Activated naive CD4-positive, alpha-beta T cell treated with anti-CD3 and anti-CD28 coated beads, Interleukin-2, amount 10 ng/mL, durations not matched to agents 7 days and 5 days (primary cell): ENCODE measurements at places on chromosomes 3 and 15.

DNA sequence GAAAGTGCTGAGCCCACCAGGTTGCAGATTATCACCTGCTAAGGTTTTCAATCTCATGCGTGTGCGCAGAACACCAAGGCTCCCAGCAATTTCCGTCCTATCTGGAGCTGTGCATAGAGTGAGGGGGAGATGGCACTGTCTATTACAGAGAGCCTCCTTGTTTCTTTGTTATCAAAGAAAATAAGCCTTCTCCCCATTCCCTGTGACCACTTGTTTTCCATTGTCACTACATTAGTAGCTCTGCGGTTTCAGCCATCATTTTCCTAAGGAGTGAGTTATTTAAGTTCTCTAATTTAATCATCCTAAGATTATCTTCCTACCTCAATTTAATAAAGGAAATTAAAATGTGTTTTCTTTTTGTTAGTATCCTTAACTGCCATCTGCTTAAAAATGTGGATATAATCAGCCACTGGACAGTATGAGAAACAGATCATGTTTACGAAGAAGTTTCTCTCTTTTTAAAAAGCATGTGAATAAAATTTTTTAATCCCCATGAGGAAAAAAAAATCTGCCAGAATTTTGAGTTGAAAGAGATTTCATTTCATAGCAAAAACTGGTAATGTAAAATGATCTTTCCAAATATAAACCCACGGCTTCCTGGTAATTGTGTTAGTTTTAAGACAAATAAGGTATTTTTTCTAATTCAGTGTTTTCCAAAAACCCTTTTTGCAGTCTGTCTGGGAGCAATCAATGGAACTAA, 172.3 kb upstream of the UBE2E1 start:
- DNase-seq: no peak
- no peaks in the 10 kb centered on the region for H3K4me1 ChIP-seq
- no peak overlapping the region for H3K4me3 ChIP-seq
- peaks cover 5% of the 10 kb centered on the region for H3K27me3 ChIP-seq
- no peaks in the 10 kb centered on the region for H3K36me3 ChIP-seq
- no peak overlapping the region for H3K27ac ChIP-seq

- peaks cover 53% of the 10 kb centered on the region for H3K4me1 ChIP-seq
- no peak overlapping the region for H3K27ac ChIP-seq
- no peak overlapping the region for H3K4me3 ChIP-seq
- no peak for DNase-seq
These were observed 83.9 kb upstream of the CDV3 start for GRCh38 chr3:133489466-133490085.

DNA sequence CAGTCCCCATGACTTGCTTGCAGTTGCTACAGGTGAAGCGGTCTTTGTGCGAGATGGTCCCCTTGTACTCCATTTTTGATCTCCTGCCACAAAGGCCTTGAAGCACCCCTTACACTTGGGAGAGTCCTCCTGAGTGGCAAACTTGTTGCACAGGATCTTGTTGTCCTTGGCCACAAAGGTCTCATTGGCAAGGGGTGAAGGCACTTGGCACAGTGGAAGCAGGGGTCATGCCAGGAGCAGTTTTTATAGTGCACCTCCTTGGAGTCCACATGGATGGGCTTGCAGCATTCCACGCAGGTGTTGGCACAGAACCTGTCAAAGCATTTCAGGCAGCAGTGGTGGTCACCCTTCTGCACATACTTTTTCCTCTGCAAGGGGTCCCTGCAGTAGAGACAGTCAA, 20.3 kb upstream of the SEC62 start:
- no peaks in the 10 kb centered on the region for H3K27me3 ChIP-seq
- no peak for DNase-seq
- H3K4me3 ChIP-seq: no peak overlapping the region
- peaks cover 9% of the 10 kb centered on the region for H3K4me1 ChIP-seq
- H3K36me3 ChIP-seq: no peaks in the 10 kb centered on the region

- H3K4me3 ChIP-seq: no peak overlapping the region
- H3K27me3 ChIP-seq: peaks cover 18% of the 10 kb centered on the region
- no peak for DNase-seq
- H3K27ac ChIP-seq: no peak overlapping the region
These were observed 71.4 kb downstream of the ARNT2 start for GRCh38 chr15:80475572-80475971.

- peaks cover 4% of the 10 kb centered on the region for H3K27me3 ChIP-seq
- no peak overlapping the region for H3K4me3 ChIP-seq
- H3K4me1 ChIP-seq: no peaks in the 10 kb centered on the region
- no peak overlapping the region for H3K27ac ChIP-seq
- DNase-seq: no peak
These were observed 68.7 kb downstream of the GAP43 start for GRCh38 chr3:115691964-115692363.

- DNase-seq: no peak
- H3K4me1 ChIP-seq: no peaks in the 10 kb centered on the region
- no peak overlapping the region for H3K4me3 ChIP-seq
- H3K27me3 ChIP-seq: no peaks in the 10 kb centered on the region
- no peaks in the 10 kb centered on the region for H3K36me3 ChIP-seq
These were observed 302.5 kb downstream of the OCA2 start for GRCh38 chr15:27796405-27797320.

DNA sequence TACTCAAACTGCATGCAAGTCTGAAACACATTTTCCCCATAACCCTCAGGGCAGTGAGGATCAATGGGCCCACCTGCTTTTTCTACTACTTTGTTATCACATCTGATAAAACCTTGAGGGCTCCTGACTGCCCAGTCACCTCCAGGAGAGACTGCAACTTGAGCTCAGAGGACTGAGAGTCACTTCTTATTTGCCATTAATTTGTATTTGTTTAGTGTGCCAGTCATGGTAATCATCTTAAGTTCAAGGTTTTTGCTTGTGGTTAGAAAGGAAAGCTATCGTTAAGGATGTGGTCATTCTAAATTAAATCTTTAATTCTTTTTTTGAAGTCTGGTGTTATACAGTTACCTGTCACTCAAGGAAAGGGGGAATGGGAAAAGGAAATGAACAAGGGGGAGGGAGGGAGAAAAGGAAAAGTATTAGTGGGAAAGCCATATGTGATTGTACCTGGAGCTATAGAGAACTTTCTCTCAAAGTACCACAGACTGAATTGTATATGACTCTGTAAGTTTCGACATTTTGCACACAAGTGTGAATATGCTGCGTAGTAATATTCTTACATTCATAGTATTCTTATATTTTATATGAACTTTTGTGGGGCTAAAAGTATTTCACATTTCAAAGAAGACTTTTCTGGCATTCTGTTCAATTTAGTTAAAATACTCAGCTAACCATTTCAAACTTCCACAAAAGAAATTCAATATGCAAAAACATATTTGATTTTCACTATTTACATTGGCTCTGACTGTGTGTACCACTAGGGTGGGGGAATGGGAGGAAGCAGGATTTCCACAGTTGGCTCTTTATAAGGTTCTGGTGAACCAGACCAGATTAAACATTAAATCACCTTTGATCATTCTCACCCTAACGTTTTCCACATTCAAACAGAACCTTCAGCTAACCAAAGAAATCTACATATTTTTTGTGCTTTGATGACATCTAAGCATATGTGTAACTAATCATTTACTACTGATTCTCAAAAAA, 166.5 kb upstream of the ATP11B start:
- H3K4me3 ChIP-seq: no peak overlapping the region
- DNase-seq: no peak
- H3K27ac ChIP-seq: no peak overlapping the region
- no peaks in the 10 kb centered on the region for H3K4me1 ChIP-seq
- no peaks in the 10 kb centered on the region for H3K36me3 ChIP-seq

DNA sequence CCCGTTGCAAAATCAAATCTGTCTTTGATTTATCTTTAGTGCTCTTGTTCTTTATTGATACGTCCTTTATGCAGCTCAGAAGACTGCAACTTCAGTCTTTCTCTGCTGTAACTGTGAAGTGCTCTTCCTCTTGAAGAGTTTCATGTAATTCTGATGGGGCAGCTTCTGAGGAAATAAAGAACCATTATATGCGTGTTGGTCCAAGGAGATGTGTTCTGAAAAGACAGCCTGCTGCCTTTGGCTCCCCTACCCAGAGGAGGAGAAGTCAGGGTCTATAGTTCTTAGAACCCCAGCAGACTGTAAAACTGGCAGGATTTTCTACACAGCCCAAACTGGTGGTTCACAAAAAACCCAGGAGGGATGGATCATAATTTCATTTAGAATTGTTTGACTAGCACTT, 22.4 kb upstream of the ABHD10 start:
- no peak overlapping the region for H3K27ac ChIP-seq
- no peaks in the 10 kb centered on the region for H3K4me1 ChIP-seq
- no peak for DNase-seq
- no peaks in the 10 kb centered on the region for H3K36me3 ChIP-seq

DNA sequence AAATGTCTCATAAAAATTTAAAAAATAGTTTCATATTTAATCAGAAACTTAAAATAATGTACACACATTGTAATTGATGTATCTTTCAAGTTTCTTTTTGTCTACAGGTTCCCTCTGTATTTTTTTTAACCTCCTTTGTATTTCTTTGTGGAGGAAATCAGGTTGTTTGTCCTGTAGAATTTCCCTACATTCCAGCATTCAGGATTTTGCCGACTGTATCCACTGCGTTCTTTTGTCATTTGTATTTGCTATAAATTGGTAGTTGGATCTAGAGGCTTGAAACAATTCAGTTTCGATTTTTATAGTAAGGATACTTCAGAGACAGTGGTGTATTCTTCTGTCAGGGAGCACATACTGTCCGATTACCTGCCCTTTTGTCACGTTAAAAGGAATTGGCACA, 367.2 kb downstream of the SOX2 start:
- no peaks in the 10 kb centered on the region for H3K36me3 ChIP-seq
- no peaks in the 10 kb centered on the region for H3K27me3 ChIP-seq
- no peaks in the 10 kb centered on the region for H3K4me1 ChIP-seq
- H3K4me3 ChIP-seq: no peak overlapping the region
- no peak overlapping the region for H3K27ac ChIP-seq

- no peaks in the 10 kb centered on the region for H3K27me3 ChIP-seq
- H3K36me3 ChIP-seq: no peaks in the 10 kb centered on the region
- no peaks in the 10 kb centered on the region for H3K4me1 ChIP-seq
- H3K4me3 ChIP-seq: no peak overlapping the region
- H3K27ac ChIP-seq: no peak overlapping the region
These were observed 177.1 kb upstream of the ARHGEF26 start for GRCh38 chr3:153944084-153944483.

GRCh38 chr3:184564685-184565385, 3.2 kb downstream of the EPHB3 start:
- H3K36me3 ChIP-seq: no peaks in the 10 kb centered on the region
- peaks cover 26% of the 10 kb centered on the region for H3K4me1 ChIP-seq
- H3K27ac ChIP-seq: no peak overlapping the region
- peaks cover 96% of the 10 kb centered on the region for H3K27me3 ChIP-seq
- H3K4me3 ChIP-seq: no peak overlapping the region
- no peak for DNase-seq

DNA sequence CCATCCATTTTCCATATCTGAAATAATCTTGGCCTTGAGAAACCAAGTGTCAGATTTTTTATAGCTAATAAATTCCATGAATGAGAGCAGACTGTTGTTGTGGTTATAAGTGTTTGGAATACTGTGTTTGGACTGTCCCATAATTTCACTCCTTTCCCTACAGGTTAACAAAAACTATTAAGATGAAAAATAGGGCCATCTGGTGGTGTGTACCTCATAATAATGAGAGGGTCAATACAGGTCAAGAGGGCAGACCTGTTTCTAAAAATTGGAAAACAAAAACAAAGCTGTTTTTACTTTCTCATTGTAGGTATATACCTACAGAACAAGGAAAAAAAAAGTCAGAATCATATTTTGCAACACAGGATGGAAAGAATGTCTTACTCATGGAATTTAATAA, 553.8 kb upstream of the SGO1 start:
- no peak overlapping the region for H3K4me3 ChIP-seq
- no peaks in the 10 kb centered on the region for H3K4me1 ChIP-seq
- H3K27me3 ChIP-seq: no peaks in the 10 kb centered on the region
- H3K36me3 ChIP-seq: no peaks in the 10 kb centered on the region

DNA sequence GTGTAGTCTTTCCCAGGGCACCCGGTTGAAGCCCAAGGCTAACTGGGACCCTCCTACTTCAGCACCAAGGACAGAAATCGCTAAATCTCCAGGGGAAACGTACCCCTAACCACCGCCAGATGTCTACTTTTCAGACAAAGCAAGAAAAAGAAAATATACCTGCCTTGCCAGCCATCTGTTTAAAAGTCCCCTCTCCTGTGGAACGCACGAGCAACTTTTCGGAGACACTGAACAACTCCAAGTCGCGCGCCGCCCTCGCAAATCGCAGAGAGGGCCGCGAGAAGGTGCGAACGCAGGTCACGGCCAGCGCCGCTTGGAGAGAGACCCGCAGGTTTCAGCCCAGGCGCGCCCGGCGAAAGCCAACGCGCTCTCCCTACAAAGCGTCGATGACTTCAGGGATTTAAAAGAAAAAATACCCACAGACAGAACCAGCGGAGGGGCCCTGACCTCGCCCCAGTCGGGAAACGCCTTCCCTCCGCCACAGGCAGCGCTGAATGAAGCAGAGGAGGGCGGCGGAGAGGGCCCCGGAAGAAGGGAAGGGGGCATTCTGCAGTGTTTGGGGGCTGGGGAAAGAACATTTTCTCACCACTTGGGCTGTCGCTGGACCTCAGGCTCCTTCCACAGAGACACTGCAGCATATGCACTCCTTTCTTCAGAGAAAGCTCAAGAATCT, 213.1 kb downstream of the FGF12 start:
- no peak overlapping the region for H3K4me3 ChIP-seq
- DNase-seq: no peak
- no peak overlapping the region for H3K27ac ChIP-seq
- H3K4me1 ChIP-seq: peaks cover 4% of the 10 kb centered on the region
- H3K36me3 ChIP-seq: peaks cover 2% of the 10 kb centered on the region

DNA sequence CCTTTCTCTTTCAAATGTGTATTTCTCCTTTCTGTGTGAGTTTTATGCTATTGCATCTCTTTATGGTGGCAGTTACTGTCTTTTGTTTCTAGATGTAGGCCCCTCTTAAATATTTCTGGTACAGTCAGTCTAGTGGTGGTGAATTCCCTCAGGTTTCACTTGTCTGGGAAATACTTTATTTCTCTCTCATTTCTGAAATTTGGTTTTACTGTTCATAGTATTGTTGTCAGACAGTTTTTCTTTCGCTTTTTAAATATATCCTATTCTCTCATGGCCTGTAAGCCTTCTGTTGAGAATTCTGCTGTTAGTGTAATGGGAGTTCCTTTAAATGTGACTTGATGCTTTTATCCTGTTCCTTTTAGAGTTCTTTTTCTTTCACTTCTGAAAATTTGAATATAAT, 874.0 kb downstream of the PLOD2 start:
- H3K4me3 ChIP-seq: no peak overlapping the region
- no peak overlapping the region for H3K27ac ChIP-seq
- no peaks in the 10 kb centered on the region for H3K4me1 ChIP-seq
- no peak for DNase-seq
- H3K27me3 ChIP-seq: no peaks in the 10 kb centered on the region
- no peaks in the 10 kb centered on the region for H3K36me3 ChIP-seq

- DNase-seq: no peak
- no peak overlapping the region for H3K4me3 ChIP-seq
- H3K27me3 ChIP-seq: no peaks in the 10 kb centered on the region
- no peaks in the 10 kb centered on the region for H3K4me1 ChIP-seq
These were observed 45.1 kb downstream of the SCAP start for GRCh38 chr3:47430606-47431005.
